ENCODE measurements at places on chromosomes 2 and 18.

DNA sequence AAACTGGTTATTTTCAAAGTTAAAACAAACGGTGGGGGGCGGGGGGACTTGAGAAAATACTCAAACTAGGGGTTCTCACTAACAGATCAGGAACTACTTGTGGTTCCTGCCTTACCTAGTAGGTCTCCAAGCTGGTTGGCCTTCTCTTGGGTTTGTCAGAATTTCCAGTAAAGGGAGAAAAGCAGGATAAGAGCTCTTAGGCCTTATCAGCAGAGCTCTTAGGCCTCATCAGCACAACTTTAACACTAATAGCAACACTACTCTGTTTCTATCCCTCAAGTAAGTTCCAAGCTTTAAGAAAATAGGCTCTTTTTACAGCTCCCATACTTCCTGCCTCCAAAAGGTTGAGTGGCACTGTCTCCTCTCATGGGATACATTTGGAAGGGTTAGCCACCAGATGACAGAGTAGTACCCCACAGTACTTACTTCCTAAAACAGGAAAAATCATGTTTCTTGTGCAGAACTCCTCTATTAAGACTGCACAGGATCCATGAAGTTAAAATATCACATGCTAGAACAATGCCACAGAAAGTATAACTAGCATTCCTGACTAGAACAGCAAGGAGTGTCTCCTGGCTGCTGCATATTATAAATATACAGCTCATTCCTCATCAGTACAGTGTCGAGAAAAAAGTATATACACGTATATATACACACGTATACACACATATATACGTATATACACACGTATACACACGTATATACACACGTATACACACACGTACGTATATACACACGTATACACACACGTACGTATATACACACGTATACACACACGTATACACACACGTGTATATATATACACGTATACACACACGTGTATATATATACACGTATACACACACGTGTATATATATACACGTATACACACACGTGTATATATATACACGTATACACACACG is 6.1 kb downstream of the FBXO11 start:
- DNase-seq: no peak

DNA sequence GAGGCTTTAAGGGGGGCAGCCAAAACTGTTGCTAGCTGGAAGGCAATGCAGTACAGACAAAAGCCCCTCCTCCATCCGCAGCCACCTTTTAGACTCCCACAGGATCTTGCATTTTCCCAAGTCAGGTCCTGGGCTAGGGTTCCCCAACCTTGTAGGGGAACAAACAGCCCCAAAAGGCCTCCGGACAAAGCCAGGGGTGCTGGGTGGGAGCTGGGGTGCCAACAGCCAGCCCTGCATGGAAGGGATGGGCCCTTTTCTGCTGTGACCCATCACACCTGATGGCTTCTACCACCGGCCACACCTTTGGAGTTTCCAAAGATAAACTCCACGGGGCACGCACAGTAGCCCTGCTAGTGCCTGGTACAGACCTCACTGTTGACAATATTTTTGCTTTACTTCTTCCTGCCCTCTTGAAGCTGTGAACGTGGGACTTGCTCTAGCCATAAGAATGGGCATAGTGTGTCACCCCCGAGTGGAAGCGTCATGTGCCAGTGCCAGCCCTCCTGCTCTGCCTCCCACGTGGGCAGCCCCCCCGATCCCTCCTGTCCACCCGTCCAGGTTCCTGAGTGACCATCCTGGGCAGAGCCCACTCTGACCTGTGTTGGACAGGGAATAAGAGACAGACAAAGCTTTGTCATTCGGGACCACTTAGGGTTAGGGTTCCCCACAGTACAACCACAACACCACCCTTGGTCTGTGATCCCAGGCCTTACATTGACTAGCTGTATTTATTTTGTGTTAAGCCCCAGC is 18.8 kb downstream of the TUBB6 start:
- no peak for DNase-seq

DNA sequence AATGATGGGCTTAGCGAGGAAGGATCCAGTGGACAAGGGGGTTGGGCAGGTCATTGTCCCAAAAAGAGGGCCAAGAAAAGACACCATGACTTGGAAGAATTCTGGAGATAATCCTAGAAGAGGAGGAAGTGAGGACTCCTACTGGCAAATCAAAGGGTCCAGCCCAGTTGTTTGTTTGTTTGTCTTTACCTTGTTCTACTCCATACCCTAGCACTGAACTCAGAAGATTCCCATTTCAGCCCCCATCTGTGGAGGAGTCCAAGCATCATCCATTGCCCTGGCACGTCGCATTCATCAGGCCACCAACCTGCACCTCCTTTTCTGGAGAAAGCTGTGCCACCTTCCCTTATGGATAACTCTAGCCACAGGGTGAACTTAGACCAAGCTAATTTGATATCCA is 326.2 kb downstream of the EN1 start:
- no peak for DNase-seq

- DNase-seq: no peak
These were observed 115.2 kb downstream of the MARCHF4 start for GRCh38 chr2:216257089-216257488.

GRCh38 chr2:48600204-48600813 is 17.3 kb upstream of the GTF2A1L start:
- DNase-seq: no peak

DNA sequence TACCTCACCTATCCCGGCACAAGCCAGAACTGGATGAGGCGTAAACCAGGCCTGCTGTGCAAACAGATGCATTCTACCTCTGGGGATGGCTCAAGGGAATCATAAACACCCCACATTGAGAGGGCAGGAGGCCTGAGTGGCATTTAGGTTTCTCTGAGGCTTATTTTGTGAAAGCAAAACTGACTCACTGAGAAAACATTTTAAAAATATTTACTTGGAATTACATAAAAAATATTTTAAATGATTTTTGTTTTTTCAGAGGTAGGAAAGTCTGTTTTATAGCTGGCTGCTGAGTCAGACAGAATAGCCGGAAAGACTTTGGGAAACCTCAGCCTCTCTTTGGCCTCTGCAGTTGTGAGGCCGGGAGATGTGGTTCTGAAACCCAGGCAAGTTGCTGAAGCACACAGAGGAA is 244.1 kb downstream of the NCKAP5 start:
- no peak for DNase-seq

GRCh38 chr18:70135604-70136003 is 69.9 kb downstream of the RTTN start:
- no peak for DNase-seq

DNA sequence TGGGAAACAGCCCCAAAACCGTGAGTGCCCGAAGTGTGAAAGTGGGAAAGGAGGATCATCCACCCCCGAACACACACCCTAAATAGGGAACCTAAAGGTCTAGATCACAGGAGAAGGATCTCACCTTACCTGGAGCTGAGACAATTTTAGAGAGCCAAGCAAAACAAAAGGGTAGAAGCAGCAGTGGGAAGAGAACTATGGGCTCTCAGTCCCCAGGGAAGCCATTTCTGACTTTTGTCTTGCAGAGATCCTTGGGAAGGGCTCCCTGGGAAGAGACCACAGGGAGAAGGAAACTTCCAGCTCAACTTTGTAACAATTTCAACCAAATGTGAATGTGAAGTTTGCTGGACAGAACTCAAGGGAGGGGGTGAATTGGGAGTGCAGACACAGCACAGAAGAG is 110.6 kb downstream of the WDPCP start:
- DNase-seq: no peak

DNA sequence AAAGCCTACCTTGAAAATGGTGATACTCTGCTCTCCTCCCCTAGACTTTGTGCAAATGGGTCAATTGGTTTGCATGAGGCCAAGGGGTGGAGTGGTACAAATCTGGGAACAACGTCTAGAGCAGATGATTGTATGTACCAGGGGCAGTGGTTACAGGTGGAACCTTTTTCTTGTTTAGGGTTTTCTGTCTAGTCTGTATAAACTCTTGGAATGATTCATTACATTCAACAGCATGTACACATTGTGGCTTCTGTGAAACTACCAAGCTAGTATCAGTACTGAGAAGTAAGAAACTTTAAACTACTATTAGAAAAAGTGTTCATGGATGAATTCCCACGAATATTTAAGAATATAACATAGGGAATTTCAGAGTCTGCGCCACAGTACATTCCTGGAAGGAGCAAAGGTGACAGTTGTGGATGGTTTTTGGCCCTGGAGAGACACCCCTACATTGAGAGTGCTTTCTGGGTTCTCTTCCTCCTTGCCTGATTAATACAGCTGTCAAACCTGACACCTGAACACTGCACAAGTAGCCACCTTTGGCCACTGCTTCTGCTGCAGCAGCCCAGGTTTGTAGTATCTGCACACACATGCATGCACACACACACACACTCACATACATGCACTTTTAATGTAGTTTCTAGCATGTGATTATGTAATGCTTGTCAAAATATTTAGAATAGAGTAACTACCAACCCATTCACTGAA is 30.0 kb downstream of the CFAP221 start:
- no peak for DNase-seq

- DNase-seq: no peak
These were observed 318 bp upstream of the CDC42EP3 start for GRCh38 chr2:37671816-37672103.

- no peak for DNase-seq
These were observed 1.2 kb upstream of the CCNT2 start for GRCh38 chr2:134917360-134917865.

- no peak for DNase-seq
These were observed 1.2 kb downstream of the ONECUT2 start for GRCh38 chr18:57436191-57436964.

- DNase-seq: no peak
These were observed 72.5 kb downstream of the MTCL1 start for GRCh38 chr18:8777846-8778245.

DNA sequence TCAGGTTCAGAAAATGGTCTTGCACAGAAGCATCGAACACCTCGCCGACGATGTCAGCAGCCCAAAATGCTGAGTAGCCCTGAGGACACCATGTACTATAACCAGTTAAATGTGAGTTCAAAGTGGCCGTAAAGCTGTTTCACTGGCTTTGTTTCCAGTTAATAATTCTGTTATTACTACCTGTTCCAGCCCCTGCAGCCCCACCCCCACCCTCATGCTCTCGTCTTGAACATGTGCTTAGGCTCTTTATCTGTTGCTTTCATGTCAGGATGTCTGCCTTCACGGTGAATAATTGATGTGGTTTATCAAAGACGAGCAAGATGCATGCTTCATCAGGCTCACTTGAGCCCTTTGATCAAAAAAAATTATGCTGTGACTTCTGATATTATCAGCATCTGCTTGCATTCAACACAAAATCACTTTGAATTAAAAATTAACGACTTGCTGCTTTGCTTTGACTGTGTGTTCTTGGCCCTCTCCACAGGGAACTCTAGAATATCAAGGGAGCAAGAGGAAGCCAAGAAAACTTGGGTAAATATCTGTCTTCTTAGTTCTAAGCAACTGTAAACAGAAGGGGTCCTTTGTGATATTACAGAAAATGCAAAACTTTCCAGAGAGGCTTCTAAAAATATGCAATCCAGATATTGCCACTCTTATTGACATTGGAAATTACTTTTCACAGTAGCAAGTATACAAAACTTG is 63.4 kb upstream of the SP5 start:
- DNase-seq: no peak

DNA sequence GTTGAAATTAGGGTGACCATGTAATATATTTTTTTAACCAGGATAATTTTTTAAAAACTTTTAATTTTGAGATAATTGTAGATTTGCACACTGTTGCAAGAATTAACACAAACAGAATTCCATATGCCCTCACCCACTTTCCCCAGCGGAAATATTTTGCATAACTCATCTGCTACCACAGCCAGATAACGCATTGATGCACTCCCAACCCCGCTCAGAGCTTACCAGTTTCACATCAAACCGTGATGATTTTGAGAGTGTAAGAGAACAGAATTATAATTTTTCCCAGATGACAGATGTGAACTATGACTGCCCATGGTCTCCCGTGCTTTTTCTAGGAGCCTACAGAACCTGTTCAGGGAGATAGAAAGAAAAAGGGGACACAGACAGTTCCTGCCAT is 35.2 kb upstream of the LDLRAD4 start:
- DNase-seq: no peak

DNA sequence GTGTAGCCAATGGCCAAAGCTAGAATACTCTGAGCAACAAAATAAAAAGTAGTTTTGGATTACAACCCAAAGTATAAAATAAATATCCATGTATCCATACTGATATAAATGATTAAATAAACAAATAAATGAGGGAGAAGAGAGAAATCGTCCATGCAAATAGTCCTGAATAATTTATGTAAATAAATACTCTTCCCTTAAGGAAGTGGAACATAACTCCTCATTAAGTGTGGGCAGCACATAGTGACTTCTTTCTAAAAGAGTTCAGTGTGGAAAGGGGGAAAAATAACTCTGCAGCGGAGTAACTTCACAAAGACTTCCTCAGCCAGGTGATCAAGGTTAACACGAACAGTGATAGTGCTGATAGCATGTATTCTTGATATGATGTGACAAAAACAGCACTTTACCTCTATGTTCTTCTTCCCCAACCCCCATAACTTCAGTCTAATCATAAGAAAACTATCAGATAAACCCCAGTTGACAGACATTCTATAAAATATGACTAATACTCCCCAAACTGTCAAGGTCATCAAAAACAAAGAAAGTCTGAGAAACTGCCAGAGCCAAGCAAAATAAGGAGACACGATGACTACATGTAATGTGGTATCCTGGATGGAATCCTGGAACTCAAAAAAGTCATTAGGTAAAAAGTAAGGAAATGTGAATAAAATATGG is 30.7 kb downstream of the METTL8 start:
- DNase-seq: peak; percentile 38

- no peak for DNase-seq
These were observed 190.8 kb downstream of the TMEM18 start for GRCh38 chr2:486371-486770.

GRCh38 chr2:19138264-19138825 is 220.1 kb downstream of the OSR1 start:
- no peak for DNase-seq

DNA sequence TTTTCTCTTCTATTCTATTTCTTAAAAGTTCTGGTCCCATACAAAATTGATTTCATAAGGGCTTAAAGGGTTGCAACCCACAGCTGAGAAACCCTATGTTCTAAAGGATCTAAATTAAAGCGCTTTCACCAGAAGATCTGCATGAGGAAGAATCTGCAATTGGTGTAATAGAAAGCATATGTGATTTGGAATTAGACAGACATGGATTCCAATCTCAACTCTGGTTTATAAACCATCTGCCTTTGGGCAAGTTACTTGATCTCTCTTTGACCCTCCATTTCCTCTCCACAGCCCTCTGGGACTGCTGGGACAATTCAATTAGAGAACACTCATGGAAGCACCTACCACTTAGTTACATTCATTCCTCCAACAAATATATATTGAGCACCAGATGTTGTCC is 178.7 kb downstream of the ANTXR1 start:
- no peak for DNase-seq

- no peak for DNase-seq
These were observed 78.5 kb downstream of the SPRED2 start for GRCh38 chr2:65353927-65354326.

- no peak for DNase-seq
These were observed 22.0 kb upstream of the ASPRV1 start for GRCh38 chr2:69983392-69983966.

Data from kidney glomerular epithelial cell (primary cell).